ENCODE measurements at places on chromosomes 5 and 9.
A peak's percentile ranks its signal among the peaks of the same experiment; 100 is the strongest.

- DNase-seq: no peak
Observed at GRCh38 chr5:91007780-91008402, 375.2 kb downstream of the ARRDC3 start.

GRCh38 chr9:71147368-71147767, 25.9 kb upstream of the TRPM3 start:
- DNase-seq: peak; percentile 9

DNA sequence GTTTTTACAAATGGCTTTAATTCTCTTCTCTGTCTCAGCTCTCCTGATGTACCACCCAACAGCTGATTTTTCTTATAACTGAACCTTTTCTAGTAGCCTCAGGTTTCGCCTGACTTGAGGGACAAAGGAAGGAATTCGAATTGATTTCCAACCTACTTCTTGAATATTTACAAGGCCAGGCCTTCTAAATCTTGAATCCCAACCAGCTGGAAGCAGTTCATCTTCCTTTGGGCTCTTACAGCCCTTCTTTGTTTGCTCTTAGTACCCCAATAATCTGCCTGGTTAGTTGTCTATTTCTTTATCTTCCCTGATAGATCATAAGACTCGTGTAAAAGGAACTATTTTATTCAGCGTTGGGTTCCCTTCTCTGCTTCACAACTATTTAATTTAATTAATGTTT, 95.9 kb downstream of the NLN start:
- DNase-seq: peak; percentile 22

GRCh38 chr5:27083449-27084415, 45.3 kb upstream of the CDH9 start:
- DNase-seq: peak; percentile 76

DNA sequence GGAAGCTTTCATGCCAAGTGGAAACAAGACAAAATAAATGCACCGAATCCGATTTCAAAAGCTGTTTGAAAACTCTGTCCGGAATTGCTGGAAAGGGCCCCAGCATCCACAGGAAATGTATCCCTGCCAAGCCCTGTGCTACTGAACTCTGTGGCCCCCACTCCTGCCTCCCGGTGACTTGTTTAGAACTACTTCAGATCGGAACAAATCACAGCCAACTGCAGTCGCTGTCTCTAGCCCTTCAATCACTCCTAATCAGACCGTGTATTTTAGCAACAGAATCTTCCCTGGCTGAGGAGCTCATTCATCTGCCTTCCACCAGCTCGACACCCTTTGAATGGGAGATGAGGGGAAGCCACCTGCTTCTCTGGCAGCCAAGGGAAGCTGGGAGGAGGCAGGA, 94.1 kb downstream of the KCNIP1 start:
- DNase-seq: peak; percentile 45

GRCh38 chr5:25481463-25481862, 836.7 kb upstream of the CDH10 start:
- DNase-seq: no peak

- peak; percentile 99 for DNase-seq
Observed at GRCh38 chr5:177494346-177495195, 2.8 kb downstream of the PDLIM7 start.

DNA sequence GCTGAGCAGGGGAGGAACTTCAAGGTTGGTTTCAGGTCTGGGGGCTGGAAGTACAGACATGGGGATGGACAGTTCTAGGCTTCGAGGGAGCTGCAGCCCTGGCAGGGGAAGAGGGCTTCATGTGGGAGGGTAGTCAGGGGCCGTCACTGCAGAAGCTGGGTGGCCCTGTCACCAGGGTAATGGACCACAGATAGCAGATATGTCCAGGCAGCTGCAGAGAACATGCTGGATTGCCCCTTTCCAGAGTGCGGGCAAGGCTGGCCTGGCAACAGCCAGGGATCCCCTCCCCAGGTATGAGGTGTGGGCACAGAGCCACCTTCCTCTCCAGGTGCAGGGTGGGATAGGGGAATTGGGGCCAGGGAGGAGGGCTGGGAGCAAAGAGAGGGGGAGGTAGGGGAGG, 206.5 kb downstream of the GADD45G start:
- DNase-seq: no peak

DNA sequence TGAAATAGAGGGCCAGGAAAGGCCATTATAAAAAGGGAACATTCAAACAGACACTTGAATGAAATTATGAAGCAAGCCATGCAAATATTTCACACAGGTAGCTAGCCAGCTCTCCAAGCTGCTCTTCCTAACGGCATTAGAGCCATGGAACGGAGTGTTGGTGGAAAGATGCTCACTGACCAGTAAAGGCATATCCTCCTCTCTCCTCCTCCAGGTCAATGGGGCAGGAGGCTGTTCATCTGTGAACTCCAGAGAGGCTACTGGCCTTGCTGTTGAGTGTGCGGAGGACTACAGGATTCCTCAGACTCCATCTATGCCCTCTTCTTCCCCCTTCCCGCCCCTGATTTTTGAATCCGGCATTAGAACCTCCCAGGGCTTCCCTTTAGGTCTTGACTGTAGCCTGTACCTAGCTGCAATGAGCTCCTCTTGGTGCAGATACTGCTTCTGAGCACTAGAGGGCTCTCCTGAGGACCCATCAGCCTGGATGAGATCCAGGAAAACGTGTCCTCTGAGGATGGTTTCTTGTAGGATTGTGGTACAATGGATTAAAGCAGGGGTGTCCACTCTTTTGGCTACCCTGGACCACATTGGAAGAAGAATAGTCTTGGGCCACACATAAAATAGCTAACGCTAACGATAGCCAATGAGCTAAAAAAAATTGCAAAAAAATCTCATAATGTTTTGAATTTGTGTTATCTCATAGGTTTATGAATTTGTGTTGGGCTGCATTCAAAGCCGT, 162.2 kb downstream of the SREK1 start:
- peak; percentile 81 for DNase-seq

DNA sequence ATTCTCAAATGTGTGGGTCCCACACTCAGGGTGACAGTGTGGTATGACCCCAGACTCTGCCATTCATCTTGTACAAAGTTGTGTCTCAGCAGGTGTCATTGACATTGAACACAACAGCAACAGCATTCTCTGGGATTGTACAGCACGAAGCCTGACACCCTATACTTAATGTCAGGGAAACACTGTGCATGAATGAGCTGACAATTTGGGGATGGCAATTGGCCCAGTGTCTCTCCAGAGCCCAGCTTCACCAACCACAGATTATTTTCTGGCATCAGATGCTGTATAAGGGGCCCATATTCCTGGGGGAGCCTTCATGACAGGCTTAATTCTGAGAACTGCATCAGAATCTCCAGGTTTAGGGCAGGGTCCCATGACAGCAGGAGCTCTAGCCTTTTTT, 143.2 kb downstream of the GCNT1 start:
- DNase-seq: peak; percentile 15

GRCh38 chr5:102922799-102923477, 167.8 kb downstream of the PAM start:
- DNase-seq: no peak

- DNase-seq: peak; percentile 92
Observed at GRCh38 chr5:171367424-171368370, 20.0 kb upstream of the NPM1 start.

GRCh38 chr5:12274236-12274635, 370.0 kb upstream of the CTNND2 start:
- DNase-seq: no peak

DNA sequence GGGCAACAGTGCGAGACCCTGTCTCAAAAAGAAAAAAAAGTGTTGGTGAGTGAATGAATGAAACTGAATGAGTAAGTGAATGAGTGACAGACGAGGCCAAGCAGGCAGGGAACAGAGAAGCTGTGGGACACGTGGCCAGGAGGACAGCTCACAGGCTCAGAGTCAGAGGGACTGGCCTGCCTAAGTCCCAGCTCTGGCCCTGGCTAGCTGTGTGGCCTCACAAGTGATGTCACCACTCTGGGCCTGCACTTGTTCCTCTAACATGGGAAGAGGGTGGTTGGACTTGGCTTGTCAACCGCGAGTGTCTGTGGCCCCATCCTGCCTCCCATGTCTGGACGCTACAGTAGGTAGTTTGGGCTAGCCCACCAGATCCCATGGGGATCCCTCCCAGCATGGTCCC, 4.7 kb upstream of the PLPP7 start:
- no peak for DNase-seq

DNA sequence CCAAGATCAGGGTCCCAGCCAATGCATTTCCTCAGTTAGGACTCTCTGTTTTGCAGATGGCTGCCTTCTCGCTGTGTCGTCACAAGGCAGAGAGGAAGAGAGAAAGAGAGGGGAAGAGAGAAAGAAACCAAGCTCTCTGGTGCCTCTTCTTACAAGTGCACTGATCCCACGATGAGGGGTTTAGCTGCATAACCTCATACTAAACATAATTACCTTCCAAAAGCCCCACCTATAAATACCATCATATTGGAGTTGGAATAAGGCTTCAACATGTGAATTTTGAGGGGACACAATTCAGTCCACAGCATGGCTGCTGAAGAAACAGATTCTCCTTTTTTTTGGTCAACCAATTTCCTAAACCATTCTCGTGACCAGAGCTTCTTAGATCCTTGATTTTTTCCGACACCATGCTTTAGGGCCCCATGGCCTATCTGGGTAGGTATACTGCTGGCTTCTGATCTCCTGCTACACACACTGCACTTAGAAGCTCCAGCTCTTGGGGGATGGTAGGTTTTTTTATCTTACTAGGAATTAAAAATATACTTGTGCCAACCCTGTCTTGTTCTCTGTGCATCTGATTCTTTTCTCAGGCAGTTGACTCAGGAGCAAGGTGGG, 5.1 kb downstream of the CAMK4 start:
- DNase-seq: no peak

DNA sequence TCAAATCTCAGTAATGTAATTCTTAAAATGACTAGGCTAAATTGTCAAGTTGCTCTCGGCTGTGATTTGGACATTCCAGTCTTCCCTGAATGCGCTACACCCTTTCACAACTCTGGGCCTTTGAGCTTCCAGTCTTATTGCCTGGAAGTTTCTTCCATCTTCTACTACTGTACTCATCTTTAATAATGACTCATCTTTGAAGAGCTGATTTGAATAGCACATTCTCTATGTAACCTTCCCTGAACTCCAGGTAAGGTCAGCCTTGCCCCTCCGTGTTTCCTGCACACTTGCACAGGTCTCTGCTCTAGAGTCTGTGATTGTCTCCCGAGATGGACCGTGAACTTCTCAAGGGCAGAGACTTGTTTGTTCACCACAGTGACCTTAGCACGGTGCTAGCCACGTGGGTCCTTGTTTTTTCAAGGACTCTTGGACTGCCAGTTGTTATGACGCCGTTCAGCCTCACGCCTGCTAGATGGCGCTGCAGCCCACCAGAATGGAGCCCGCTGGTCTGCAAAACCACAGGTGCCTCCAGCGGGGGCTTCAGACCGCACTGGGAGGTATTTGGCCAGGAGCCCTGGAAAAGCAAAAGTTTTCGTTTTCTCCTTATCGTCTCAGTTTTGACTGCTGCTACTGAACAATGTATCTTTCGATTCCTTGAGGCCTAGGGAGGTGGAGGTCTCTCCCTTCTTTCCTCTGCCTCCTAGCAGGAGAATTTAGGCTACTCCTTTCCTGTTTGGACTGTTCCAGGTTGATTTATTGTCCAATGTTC, 44.4 kb downstream of the SEC61B start:
- peak; percentile 89 for DNase-seq

DNA sequence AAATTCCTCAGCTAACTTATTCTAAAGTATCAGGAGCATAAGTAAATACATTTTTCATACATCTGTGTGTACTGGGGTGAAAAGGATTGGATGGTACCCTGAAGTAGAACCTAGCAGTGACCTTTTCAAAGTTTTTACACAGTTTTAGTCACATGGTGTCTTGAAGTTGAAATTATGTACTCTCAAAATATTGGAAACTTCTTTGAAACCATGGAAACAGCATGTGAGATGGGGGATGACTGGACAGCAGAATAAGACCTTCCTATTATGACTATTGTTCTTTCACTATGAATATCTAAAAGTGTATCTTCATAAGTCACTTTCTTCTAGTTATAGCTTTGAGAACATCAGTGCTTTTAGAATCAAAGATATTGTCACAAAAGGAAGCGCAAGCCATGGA, 301.5 kb upstream of the ELAVL2 start:
- no peak for DNase-seq

- peak; percentile 52 for DNase-seq
Observed at GRCh38 chr5:90022002-90022710, 387.4 kb downstream of the CETN3 start.

GRCh38 chr5:89443508-89443907, 560.5 kb upstream of the MEF2C start:
- no peak for DNase-seq

GRCh38 chr5:50501491-50502228, 60.6 kb upstream of the EMB start:
- no peak for DNase-seq

DNA sequence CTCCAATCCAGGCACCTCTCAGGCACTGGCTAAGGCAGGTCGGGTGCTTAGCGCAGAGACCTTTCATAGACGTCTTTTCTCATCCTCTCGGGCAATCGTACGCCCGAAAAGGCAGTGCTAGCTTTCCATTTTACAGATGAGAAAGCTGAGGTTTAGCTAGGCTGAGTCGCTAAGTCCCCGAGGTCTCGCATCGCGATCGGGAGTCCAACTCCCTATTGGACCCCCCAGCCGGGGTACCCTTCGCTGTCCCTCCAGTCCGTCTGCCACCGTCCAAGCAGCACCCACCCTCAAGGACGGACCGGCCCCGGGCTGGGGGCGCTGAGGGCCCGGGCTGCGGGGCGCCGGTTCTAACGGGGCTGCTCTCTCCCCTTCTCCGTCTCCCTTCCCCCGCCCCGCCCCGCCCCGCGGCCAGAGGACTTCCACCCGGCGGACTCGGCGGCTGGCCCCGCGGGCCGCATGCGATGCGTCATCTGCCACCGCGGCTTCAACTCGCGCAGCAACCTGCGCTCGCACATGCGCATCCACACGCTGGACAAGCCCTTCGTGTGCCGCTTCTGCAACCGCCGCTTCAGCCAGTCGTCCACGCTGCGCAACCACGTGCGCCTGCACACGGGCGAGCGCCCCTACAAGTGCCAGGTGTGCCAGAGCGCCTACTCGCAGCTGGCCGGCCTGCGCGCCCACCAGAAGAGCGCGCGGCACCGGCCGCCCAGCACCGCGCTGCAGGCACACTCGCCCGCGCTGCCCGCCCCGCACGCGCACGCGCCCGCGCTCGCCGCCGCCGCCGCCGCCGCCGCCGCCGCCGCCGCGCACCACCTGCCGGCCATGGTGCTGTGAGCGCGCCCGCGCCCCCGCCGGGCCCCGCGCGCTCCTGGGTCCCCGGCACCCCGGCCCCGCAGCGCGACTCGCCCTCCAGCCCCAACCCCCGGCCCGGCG, 12.5 kb upstream of the EXOSC2 start:
- DNase-seq: peak; percentile 95

- no peak for DNase-seq
Observed at GRCh38 chr5:6545036-6545693, 87.7 kb downstream of the NSUN2 start.

DNA sequence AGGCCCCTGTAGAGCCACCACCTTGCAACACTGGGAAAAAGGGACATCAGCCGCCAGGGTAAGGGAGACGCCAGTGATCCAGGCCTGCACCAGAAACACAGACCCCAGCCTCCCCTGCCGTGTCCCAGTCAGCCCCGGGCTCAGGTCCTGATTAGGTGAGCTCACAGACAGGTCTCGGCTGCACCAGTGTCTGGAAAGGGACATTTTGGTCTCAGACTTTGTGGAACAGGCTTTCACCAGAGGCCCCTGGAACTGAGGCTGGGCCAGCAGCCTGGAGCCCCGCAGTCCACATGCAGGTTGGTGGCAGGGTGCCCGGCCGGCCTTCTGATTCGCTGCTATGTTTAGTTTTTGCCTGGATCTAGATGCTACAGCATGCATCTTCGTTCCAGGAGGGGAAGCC, 369.0 kb upstream of the IRX4 start:
- no peak for DNase-seq

Data from astrocyte of the hippocampus (primary cell).